CMK (cell line): ENCODE measurements at places on chromosomes 1 and 21.

DNA sequence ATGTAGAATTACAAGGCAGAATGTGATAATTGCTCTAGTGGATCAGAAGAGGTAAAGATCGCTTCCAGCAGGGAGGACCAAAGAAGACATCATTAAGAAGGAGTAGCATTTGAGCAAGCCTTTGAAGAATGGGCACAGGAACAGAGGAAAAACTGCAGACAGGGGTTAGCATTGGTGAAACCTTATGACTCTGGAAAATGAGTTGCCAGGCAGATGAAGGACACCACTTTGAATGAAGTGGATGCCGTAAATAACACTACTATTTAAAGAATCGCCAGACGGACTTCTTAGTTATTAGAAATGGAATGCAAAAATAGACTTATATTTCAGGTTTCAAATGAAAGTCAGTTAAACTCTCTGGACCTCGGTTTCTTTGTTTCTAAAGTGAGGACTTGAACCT, 727.7 kb downstream of the USP25 start:
- no peak for DNase-seq

GRCh38 chr1:117363571-117364048, 3.6 kb upstream of the MAN1A2 start:
- no peak for DNase-seq

DNA sequence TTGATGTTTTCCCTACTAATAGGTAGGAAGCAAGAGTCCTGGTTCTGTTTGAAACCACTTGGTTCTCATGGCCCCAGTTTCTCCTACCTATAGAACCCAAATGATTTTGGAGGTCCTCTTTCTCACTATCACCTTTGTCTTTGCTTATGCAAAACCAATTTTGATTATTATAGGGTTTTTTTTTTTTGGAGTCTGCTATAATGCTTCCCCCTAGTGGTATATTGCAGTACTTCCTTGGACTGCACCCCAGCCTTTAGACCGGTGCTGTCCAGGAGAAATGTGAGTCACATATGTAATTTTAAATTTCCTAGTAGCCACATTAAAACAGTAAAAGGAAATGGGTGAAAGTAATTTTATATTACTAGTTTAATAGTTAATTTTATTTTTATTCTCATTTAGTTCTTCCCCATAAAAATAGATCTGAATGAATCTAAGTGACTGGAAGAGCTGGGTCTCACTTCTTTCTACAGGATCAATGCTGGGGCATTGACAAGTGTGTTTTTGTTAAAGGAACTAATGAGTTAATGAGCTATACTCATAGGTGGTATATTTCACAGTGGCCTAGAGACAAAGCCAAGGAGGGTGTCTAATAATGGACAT, 10.6 kb downstream of the FCMR start:
- no peak for DNase-seq

DNA sequence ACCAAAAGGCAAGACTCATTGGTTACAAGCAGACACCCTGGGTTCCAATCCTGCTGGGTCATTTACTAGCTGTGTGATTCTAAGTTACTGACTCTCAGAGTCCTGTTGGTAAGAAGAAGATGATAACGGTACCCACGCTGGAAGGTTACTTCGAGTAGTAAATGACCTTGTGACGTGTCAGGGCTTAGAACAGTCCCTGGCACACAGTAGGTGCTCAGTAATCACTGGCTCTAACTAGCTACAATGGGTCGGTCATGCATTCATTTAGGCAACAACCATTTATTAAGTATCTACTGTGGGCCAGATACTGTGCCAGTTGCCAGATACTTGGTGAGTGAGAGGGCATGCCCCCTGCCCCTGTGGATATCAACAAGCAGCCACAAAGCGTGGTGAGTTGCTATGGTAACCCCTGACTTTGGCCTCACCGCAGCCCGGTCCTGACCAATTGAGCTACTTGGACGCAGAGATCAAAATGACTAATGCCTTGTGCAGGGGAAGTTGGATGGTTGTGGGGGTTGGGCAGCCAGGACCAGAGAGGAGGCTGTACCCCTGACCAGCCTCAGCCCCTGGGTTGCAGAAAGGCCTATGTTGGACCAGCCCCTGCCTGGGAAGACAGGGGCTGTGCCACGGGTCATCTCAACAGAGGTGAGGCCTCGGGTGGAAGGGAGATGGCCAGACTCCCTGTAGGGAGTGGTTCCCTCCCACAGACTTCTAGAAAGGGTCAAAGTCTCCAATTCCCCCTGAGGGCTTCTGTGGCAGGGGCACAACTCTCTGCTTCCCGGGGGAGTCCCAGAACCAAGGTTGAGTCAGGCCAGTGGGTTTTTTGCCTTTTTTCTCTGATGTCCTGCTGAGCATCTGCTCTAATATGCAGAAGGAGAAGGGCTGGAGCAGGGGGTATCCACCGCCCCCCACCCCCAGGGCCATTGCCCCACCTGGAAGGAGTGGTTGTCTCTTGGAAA, 16.0 kb downstream of the DHRS3 start:
- peak; percentile 93 for DNase-seq

GRCh38 chr21:26224366-26224765, 53.8 kb upstream of the APP start:
- DNase-seq: no peak

DNA sequence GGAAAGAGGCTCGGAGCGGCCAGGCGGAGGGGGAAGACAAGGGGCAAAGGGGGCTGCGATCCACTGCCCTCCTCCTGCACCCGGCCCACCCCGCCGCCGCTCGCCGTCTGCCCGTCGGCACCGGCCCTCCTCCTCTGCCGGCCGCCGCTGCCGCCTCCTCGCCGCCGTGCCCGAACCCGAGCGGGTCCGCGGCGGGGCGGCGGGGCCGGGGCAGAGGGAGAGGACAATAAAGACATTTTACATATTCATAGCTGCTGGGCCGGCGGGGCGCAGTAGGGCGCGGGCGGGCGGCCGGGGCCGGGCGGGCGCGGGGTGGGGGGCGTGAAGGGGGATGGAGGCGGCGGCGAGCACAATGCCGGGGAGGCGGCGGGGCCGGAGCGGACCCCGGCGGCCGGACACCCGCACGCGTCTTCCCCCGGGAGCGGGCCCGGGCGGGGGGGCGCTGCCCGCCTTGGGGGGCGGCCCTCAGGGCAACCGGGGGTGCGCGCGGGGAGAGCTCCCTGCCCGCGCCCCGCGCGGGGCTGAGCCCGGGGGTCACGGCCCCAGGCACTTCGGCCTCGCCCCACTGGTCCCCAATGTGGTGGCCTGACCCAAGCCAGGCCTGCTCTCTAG, 546 bp downstream of the POU2F1 start:
- no peak for DNase-seq

GRCh38 chr1:239677362-239677761, 291.0 kb downstream of the CHRM3 start:
- no peak for DNase-seq

DNA sequence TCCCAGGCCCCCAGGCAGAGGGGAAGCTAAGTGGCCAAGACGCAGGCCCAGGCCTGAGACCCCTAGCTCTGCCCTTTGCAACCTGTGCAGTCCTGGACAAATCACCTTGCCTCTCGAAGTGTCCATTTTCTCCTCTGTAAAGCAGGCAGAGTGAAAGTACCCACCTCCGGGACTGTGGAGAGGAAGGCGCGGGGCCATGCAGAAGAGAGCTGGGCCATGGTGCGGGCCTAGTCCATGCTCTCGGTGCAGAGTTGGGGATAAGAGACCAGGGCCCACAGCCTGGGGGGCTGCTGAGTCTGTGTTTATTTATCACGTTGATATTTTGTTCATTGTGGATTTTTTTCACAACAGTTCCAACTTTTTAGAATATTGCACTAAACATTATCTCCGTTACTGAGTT, 160.2 kb upstream of the VAMP3 start:
- no peak for DNase-seq

DNA sequence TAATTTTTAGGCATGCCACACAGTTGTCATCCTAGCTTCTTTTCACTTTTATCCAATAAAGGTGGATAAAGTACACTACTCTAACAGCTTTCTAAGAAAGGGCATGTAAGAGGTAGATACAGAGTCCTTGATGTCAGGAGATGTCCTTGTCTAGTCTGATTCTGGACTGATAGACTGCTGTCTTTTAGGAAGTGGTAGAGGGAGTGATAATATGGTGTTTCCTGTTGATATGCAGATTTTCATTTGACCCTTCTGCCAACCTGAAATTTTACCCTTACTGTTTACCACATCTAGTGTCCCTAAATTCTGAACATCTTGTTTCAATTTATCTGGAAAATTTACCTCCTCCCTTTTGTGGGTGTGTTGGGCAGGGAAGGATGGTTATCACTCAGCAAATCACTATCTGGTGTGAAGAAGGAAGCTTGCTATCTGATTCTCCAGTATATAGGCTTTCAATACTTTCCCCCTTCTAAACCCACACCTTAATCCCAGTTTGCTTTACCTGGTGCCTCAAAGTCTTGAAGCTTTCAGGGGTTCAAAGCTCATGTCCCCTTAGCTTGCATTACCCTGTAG, 354.9 kb upstream of the SNX7 start:
- DNase-seq: peak; percentile 44

GRCh38 chr1:205589618-205590456, 42.0 kb downstream of the ELK4 start:
- no peak for DNase-seq

GRCh38 chr1:11807133-11807532, 1.1 kb downstream of the CLCN6 start:
- DNase-seq: no peak

- DNase-seq: no peak
Measured at GRCh38 chr1:221097479-221098281, 218.4 kb downstream of the HLX start.

GRCh38 chr1:171899838-171900237, 58.5 kb downstream of the DNM3 start:
- no peak for DNase-seq

- no peak for DNase-seq
Measured at GRCh38 chr1:113782406-113782805, 23.1 kb upstream of the PHTF1 start.

DNA sequence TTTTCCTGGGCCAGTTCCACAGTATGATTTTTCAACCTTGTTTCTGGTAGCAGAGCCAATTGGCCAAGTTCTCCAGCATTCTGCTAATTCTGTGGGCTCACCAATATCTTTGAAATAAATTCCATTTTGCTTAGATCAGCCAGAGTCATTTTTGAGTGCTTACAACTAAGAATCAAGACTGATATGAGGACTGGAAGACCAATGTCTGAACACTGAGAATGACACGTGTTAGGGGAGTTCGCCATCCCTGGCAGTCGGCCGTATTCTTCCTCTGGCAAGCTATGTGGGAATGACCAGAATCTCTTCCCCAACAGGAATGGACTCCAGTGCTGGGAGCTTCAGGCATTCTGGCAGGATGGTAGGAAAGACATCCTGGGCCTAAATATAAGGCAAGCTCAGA, 4.9 kb upstream of the TENT5C start:
- no peak for DNase-seq

DNA sequence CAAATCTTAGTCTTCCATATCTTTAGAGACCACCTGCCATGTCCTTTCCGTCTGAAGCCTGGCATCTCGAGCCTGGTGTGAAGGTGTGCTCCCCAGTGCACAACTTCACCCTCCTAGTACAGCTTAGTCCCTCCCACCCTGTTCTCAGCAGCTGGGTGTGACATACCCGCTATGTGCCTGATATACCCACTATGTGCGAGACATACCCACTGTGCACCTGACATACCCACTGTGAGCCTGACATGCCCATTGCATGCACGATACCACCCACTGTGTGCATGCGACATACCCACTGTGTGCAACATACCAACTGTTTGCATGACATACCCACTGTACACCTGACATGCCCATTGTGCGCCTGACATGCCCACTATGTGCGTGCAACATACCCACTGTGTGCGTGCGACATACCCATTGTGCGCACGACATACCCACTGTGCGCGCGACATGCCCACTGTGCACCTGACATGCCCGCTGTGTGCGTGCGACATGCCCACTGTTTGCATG, 3.0 kb upstream of the RRP1 start:
- DNase-seq: no peak

GRCh38 chr1:234561319-234561718, 48.7 kb downstream of the IRF2BP2 start:
- no peak for DNase-seq

DNA sequence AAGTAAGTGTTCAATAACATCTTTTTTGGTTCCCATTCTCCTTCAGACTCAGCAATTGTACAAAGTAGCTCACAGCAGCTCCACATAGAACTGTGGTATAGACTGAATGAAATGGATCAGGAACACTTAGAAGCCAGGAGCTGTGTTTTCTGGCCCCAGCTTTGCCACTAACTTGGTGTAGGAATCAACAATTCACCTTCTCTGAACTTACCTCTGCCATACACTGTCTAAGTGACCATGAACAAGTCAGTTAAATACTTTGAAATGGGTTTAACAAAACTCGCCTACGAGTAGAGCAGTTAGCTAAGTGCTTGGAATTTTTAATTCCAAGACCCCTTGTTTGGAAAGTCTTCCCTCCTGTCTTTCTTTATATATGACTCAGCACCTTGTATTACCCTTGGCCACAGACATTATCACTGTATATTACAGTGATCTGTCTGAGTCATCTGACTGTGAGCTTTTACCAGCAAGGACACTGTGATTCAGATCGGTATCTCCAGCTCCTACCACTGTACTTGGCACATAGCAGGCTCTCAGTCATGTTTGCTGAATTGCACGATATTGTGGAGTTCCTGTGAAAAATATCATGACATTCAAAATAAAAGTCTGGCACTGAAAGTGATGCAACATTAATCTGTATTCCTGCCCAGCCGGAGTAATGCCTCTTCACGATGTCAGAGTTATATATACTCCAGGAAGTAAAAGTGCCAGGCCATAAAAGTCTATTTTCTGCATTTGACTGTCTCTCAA, 101.7 kb upstream of the BEND5 start:
- DNase-seq: no peak

DNA sequence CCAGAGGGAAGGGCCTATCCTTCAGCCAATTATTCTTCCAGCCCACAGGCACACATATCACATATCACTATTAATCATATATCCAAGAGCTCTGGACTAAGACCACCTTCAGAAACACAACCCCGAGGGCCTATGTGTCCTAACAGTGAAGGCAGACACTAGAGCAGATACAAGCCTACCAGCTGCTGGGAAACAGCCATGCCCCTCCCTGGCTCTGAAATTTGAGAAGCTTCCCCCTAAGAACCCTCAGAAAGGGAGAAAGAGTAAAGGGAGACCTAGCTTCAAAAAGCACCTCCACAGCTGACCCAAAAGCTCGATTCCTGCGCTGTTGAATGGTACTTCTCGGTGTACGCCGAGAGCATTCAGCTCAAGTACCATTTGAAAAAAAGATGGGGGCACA, 17.4 kb downstream of the CNN3 start:
- no peak for DNase-seq
